ENCODE measurements at places on chromosomes 5 and 9. TPM values are rescaled to one million over a fixed set of nuclear protein-coding genes. Genes with fewer than 3 reads are reported as not detected.

- H3K27me3 ChIP-seq, result no peaks in the 10 kb centered on the region
- no peaks in the 10 kb centered on the region for H3K36me3 ChIP-seq
- H3K4me3 ChIP-seq, result no peak overlapping the region
- no peaks in the 10 kb centered on the region for H3K4me1 ChIP-seq
These were observed 12.2 kb upstream of the PLPP1 start for GRCh38 chr5:55546947-55547346.

Gene QRFP
- not detected for total RNA-seq

DNA sequence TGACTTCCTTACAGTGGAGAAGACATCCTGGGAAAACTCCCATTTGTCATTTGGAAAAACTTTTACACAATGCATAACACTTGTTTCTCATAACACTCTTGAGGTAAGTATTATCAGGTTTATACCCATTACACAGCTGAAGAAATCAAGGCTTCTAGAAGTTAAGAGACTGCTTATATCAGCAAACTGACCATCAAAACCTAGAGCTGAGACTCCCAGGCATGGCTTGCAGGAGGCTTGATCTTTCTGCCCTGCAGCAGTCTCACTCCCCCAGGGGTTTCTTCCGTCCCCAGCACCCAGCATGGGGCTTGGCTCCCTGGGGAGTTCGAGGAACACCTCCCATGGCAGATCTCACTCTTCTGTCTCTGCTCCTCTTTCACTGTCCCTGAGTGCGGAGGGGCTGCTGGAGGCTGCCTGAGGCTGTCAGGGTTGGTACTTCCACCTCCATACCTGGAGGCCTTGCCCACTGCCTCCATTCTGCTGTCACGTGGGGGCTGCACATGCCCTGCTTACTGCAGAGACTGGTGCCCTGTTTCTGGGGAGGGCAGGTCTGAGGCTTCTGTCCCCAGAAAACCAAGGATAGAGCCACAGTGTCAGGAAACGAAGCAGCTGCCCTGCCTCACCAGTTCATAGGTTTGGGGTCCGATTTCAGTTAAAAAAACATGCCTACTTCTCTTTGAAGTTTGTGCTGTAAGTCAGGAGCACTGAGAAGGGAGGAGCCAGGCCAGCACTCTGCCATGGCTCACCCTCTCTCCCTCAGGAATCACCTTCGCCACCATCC, 202.5 kb downstream of the PAX5 start:
- no peaks in the 10 kb centered on the region for H3K4me1 ChIP-seq
- no peak overlapping the region for H3K27ac ChIP-seq
- no peak overlapping the region for H3K4me3 ChIP-seq
- H3K36me3 ChIP-seq, result no peaks in the 10 kb centered on the region

DNA sequence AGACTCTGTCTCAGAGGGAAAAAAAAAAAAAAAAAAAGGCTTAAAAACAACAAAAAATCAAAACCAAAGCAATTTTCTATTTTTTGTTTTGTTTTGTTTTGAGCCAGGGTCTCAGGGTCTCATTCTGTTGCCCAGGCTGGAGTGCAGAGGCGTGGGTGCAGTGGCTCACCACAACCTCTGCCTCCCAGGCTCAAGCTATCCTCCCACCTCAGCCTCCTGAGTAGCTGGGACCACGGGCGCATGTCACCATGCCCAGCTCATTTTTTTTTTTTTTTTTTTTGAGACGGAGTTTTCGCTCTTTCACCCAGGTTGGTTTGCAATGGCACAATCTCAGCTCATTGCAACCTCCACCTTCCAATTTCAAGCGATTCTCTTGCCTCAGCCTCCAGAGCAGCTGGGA, 5.7 kb downstream of the STK10 start:
- H3K4me1 ChIP-seq, result no peaks in the 10 kb centered on the region
- H3K27ac ChIP-seq, result no peak overlapping the region
- no peaks in the 10 kb centered on the region for H3K36me3 ChIP-seq
- H3K27me3 ChIP-seq, result no peaks in the 10 kb centered on the region
- DNase-seq, result no peak

GRCh38 chr5:96913233-96913632, 22.6 kb upstream of the LNPEP start:
- H3K27me3 ChIP-seq, result no peaks in the 10 kb centered on the region
- no peaks in the 10 kb centered on the region for H3K36me3 ChIP-seq
- H3K4me3 ChIP-seq, result no peak overlapping the region

Gene GFI1B
- total RNA-seq, result 0.14 TPM

GRCh38 chr5:167966979-167967378, 324.5 kb upstream of the WWC1 start:
- no peak for DNase-seq
- H3K36me3 ChIP-seq, result no peaks in the 10 kb centered on the region
- H3K4me3 ChIP-seq, result no peak overlapping the region
- H3K27me3 ChIP-seq, result no peaks in the 10 kb centered on the region
- no peaks in the 10 kb centered on the region for H3K4me1 ChIP-seq

Gene IL17B
- not detected for total RNA-seq

- H3K27me3 ChIP-seq, result no peaks in the 10 kb centered on the region
- DNase-seq, result no peak
- no peak overlapping the region for H3K27ac ChIP-seq
- no peak overlapping the region for H3K4me3 ChIP-seq
These were observed 2.9 kb downstream of the RPL12 start for GRCh38 chr9:127448112-127448805.

DNA sequence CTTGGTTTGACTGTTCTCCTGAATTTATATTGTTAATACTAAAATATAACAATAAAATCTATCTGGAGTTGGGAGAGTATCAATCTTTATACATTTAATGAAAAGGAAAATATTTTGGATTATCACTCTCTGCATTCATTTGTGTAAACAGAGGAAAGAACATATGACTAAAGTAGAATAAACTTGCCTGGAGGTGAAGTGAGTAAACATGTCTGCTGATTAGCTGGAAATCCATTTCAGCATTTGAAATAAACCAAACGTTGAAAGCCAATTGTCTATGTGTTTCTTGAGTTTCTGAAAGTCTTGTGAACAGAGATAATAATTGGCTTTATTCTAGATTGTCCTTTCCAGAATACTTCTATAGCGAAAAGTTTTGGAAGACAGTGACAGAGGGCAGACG, 776.2 kb downstream of the SEMA5A start:
- H3K4me3 ChIP-seq, result no peak overlapping the region
- H3K4me1 ChIP-seq, result no peaks in the 10 kb centered on the region
- no peak for DNase-seq
- no peaks in the 10 kb centered on the region for H3K27me3 ChIP-seq

GRCh38 chr9:108759399-108759798, 96.4 kb downstream of the ACTL7B start:
- DNase-seq, result no peak
- no peaks in the 10 kb centered on the region for H3K36me3 ChIP-seq
- no peaks in the 10 kb centered on the region for H3K4me1 ChIP-seq
- no peak overlapping the region for H3K4me3 ChIP-seq

Gene PLCXD3
- 13.2 TPM for total RNA-seq

Gene PDLIM4
- total RNA-seq, result 40.2 TPM

- no peaks in the 10 kb centered on the region for H3K36me3 ChIP-seq
- no peak overlapping the region for H3K4me3 ChIP-seq
- no peak for DNase-seq
- H3K27ac ChIP-seq, result no peak overlapping the region
- no peaks in the 10 kb centered on the region for H3K27me3 ChIP-seq
These were observed 255.7 kb upstream of the TNC start for GRCh38 chr9:115373710-115374045.

Gene SARDH
- total RNA-seq, result 2.7 TPM

DNA sequence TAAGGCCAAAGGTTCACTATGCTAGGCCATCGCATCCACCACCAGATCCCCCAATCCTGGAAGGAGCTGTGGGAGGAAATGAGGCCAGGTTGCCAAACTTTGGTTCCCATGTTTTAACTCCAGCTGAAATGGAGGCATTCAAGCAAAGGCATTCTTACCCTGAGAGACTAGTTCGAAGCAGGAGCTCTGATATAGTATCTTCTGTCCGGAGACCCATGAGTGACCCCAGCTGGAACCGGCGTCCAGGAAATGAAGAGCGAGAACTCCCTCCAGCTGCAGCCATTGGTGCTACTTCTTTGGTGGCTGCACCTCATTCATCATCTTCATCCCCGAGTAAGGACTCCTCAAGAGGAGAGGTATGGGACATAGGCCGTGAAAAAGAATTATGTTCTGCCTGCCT, 75.6 kb downstream of the GAPVD1 start:
- no peak overlapping the region for H3K27ac ChIP-seq
- H3K4me1 ChIP-seq, result no peaks in the 10 kb centered on the region
- H3K27me3 ChIP-seq, result no peaks in the 10 kb centered on the region
- H3K36me3 ChIP-seq, result no peaks in the 10 kb centered on the region
- DNase-seq, result no peak

Gene LCN10
- total RNA-seq, result 81.4 TPM

Gene ADAMTS19
- total RNA-seq, result 1.2 TPM

- H3K27ac ChIP-seq, result peak within 1 kb of the TSS; percentile 67
- no peaks in the 10 kb centered on the region for H3K36me3 ChIP-seq
- DNase-seq, result peak; percentile 86
- peaks cover 9% of the 10 kb centered on the region for H3K4me1 ChIP-seq
These were observed at the start of gene PRELID2 for GRCh38 chr5:145834917-145835847. Gene PRELID2, minus strand, starts transcription at chr5:145835342. Its CDS starts 91 bp downstream, at chr5:145835251.

Gene BARX1
- total RNA-seq, result 0.67 TPM

Gene GPR151
- total RNA-seq, result not detected

DNA sequence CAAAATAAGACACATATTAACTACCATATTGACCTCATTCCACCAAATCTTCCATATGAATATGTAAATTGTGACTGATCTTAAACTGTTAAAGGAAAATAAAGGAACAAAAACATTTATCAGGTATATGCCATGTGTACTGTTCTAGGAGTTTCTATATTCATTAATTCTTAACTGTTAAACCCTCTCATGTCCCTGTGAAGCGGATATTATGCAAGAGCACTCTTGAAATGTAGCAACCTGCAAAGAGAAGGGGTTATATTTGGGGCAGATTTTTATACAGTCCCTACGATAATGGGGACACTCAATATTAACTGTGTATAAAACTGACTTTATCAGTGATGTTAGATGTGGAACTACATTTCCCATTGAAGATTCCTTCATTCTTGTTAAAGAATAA, 184.9 kb upstream of the OR13F1 start:
- no peaks in the 10 kb centered on the region for H3K4me1 ChIP-seq
- no peak overlapping the region for H3K27ac ChIP-seq
- H3K36me3 ChIP-seq, result no peaks in the 10 kb centered on the region

- DNase-seq, result no peak
- peaks cover 12% of the 10 kb centered on the region for H3K4me1 ChIP-seq
- no peaks in the 10 kb centered on the region for H3K36me3 ChIP-seq
- H3K27ac ChIP-seq, result peak overlapping the region; percentile 92
- H3K27me3 ChIP-seq, result no peaks in the 10 kb centered on the region
These were observed 2.0 kb downstream of the AK3 start for GRCh38 chr9:4738866-4739586.

GRCh38 chr5:65555287-65555686, 7.7 kb downstream of the CENPK start:
- H3K27me3 ChIP-seq, result no peaks in the 10 kb centered on the region
- DNase-seq, result no peak
- H3K27ac ChIP-seq, result no peak overlapping the region
- H3K36me3 ChIP-seq, result no peaks in the 10 kb centered on the region

Gene PCDHA9
- 0.59 TPM for total RNA-seq

Gene RNF145
- total RNA-seq, result 78.2 TPM

GRCh38 chr5:134175921-134176510, 734 bp downstream of the SKP1 start:
- no peaks in the 10 kb centered on the region for H3K27me3 ChIP-seq
- no peak for DNase-seq
- peak overlapping the region; percentile 96 for H3K27ac ChIP-seq
- H3K4me1 ChIP-seq, result peaks cover 12% of the 10 kb centered on the region
- H3K36me3 ChIP-seq, result no peaks in the 10 kb centered on the region

DNA sequence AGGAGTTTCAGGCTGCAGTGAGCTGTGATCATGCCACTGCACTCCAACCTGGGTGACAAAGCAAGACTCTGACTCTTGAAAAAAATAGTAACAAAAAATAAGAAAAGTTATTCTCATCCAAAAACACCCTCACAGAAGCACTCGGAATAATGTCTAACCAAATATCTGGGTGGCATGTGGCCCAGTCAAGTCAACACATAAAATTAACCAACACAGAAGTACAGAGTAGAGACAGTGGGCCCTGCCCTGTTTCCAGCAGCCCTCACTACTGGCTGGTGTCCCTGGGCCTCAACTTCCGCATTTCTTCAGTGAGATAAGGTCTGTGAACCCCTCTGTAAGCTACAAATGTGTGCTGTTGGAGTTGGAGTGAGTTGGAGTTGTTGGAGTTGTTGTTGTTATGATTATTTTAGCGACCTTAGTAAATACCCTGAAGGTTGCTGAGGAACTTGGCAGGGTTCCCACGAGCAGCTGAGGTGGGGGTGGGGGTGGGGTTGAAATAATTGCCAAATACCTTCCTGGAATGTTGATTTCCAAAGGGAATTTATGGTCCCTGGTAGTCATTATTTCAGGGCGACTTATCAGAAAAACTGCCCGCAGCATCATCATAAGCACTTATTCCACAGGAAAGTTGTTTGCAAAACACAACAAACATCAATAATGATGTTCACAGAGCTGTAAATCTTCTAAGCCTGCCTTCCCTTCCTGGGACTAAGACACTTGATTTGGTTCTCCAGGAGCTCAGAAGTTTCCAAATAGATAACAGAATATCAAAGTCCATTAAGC, 30.2 kb downstream of the C5orf15 start:
- no peaks in the 10 kb centered on the region for H3K36me3 ChIP-seq
- H3K27ac ChIP-seq, result no peak overlapping the region
- no peak for DNase-seq
- no peaks in the 10 kb centered on the region for H3K4me1 ChIP-seq
- no peaks in the 10 kb centered on the region for H3K27me3 ChIP-seq

- no peak for DNase-seq
- no peaks in the 10 kb centered on the region for H3K4me1 ChIP-seq
- no peaks in the 10 kb centered on the region for H3K36me3 ChIP-seq
- no peaks in the 10 kb centered on the region for H3K27me3 ChIP-seq
- H3K27ac ChIP-seq, result no peak overlapping the region
- H3K4me3 ChIP-seq, result no peak overlapping the region
These were observed 69.4 kb upstream of the DAB2IP start for GRCh38 chr9:121581786-121582600.

Gene ADRA1B
- 5.2 TPM for total RNA-seq

- H3K36me3 ChIP-seq, result no peaks in the 10 kb centered on the region
- no peak overlapping the region for H3K4me3 ChIP-seq
- H3K27me3 ChIP-seq, result no peaks in the 10 kb centered on the region
- no peaks in the 10 kb centered on the region for H3K4me1 ChIP-seq
- DNase-seq, result no peak
These were observed 144.9 kb downstream of the ALDH1A1 start for GRCh38 chr9:72807765-72808445.

- no peaks in the 10 kb centered on the region for H3K4me1 ChIP-seq
- DNase-seq, result no peak
- H3K36me3 ChIP-seq, result no peaks in the 10 kb centered on the region
- no peak overlapping the region for H3K27ac ChIP-seq
- H3K27me3 ChIP-seq, result no peaks in the 10 kb centered on the region
These were observed 28.6 kb upstream of the TMEM250 start for GRCh38 chr9:136147038-136147889.

Data from uterus (tissue), 4 donors.